ENCODE measurements at places on chromosomes 1 and 21.

DNA sequence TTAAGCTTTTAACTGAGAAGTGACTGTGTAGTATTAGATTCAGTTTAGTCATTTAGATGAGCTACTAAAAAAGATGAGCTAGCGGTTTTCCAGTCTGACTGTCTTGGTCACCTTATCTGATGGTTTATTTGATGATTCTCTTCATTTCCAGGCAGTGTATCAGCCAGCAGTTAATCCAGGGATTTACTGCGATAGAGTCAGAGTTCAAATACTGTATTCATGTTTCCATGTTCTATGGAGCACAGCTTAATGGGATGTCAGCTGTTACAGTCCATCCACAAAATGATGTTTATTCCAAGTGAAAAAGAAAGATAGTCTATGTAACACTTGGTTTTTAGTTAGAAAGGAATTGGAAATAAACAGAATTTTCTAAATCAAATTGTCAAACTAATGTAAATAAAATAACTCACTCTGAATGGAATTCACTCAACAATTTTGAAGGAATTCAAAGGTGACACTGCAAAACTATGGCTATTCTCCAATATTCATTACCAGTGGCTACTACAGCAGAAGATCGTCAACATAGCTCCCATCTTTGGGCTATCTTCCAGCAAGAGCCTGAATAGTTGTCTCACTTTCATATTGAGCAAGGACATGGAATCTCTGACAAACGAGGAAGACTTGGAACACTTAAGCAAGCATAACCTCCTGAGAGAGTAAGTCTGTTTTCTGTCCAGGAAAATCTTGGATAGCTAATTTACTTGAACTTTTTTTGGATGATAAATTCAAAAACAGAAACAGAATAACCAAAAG lies 54.6 kb upstream of the DPT start:
- no peak for DNase-seq

DNA sequence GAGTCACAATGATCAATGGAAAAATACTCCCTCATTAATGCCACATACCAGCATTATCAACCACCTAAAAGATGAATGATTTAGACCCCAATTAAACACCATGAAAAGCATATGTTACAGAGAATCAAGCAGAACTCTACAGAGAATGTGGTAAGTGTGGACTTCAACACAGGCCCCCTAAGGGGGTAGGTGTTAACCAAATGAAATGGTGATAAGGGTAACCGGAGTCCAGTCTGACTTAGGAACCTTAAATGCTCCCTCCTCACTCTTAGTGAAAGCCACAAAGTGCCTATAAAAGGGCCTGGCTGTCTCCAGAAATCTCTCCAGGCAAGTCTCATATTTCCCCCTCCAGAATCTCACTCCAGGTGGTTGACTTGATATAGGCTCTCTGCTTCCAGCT lies 149.2 kb upstream of the FOXD3 start:
- DNase-seq, result no peak

GRCh38 chr1:6220236-6220635 lies 14.3 kb downstream of the RNF207 start:
- DNase-seq, result no peak

DNA sequence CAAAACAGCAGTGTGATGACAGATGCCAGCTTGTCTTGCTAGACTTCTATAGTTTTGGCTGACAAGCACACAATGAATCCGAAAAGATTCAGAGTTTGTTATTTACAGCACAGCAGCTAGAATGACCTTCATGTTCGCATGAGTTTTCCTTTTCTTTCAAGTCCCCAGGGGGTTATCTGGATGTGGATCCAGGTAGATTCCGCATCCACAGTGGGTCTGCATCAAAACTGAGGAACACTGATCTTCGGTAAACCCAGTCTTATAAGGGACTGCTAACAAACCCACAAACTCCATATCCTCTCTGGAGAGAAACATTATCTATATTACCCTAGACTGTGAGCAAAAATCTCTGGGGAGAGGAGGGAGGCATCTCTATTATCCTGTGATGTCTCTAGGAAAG lies 69.0 kb upstream of the DEPDC1 start:
- DNase-seq, result no peak

GRCh38 chr1:179202161-179202560 lies 27.3 kb downstream of the ABL2 start:
- no peak for DNase-seq

DNA sequence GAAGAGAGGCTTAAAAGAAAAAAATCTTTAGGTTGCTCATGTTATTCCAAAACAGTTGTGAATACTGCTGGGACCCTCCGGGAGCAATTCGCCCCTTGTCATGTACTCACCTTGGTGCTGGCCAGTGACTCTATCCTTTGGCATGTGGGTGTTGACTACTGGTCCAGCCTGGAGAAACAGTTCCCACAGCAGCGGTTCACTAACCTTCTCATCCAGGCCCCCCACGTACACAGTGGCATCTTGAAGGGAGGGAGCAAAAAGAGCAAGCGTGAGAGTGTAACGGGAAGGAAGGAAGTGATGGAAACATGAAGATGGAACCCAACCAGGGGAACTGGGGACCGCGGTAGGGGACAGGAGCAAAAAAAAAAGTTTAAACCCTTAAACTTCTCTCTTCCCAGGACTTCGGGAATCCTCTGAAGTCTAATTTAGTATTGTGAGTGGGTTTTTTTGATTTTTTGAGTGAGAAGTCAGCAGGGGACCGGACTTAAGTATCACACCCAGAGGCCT lies 494 bp downstream of the SF3B4 start:
- DNase-seq, result no peak

DNA sequence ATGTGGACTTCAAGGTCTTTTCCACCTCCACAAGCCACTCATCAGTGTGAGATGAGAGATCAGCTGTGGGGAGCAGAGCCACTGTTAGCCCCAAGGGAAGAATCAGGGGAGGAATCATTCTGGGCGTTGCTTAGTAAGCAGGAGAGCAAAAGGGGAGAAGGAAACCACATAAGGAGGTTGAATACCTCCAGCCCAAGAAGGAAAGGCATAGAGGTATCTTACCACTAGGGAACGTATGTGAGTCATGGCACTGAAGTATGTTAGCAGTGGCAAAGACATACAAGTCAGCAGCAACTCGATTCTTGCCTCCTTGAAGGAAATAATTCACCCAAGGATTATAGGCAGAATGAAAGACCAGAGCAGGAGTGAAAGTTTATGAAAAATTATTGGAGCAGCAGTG lies 31.6 kb upstream of the SLC5A9 start:
- DNase-seq, result no peak

- DNase-seq, result no peak
These were observed 253.2 kb downstream of the NPHP4 start for GRCh38 chr1:5738911-5739462.

- DNase-seq, result no peak
These were observed 1.9 kb downstream of the ZBTB7B start for GRCh38 chr1:155004352-155005075.

- DNase-seq, result no peak
These were observed 1.9 kb downstream of the WLS start for GRCh38 chr1:68230484-68230802.

- DNase-seq, result no peak
These were observed 1.6 kb upstream of the NKAIN1 start for GRCh38 chr1:31241321-31241720.

GRCh38 chr1:47564570-47564969 lies 126.7 kb downstream of the FOXD2 start:
- DNase-seq, result no peak

GRCh38 chr1:22563671-22564602 lies 648 bp downstream of the EPHA8 start:
- no peak for DNase-seq

DNA sequence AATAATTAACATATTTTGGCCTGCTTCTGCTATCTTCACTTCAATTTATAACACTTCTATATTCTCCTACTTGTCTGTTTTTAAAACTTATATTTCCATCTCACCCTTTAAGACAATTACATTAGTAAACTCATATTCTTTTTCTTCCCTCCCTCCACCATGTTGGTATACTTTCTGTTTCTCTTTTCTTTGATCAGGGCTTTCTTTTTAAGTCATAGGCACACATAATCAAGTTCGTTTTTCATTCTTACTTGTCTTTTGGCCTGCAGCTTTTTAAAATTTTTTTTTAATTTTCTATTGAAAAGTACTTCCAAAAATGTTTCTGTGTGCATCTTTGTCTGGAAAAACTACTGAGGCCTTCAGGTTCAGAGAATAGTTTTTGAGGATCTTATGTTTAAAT lies 2.3 kb downstream of the PYHIN1 start:
- peak; percentile 56 for DNase-seq

DNA sequence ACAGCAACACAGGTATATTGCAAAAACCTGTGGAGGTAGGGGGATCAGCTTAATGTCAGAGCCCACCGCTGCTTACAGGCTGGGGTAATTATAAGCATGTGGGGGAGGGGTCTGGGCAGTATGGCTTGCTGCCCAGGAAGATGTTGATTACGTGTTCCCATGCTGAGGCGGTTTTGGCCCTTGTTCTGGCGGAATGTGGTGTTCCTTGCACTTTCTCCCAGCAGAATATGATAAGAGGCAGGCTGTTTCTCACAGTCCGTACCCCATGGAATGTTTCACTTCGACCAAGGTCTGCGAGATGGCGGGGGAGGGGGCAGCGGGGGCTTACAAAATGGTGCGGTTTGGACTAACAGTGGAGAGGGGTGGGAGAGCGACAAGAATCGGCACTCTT lies 9.8 kb upstream of the HPCAL4 start:
- no peak for DNase-seq

DNA sequence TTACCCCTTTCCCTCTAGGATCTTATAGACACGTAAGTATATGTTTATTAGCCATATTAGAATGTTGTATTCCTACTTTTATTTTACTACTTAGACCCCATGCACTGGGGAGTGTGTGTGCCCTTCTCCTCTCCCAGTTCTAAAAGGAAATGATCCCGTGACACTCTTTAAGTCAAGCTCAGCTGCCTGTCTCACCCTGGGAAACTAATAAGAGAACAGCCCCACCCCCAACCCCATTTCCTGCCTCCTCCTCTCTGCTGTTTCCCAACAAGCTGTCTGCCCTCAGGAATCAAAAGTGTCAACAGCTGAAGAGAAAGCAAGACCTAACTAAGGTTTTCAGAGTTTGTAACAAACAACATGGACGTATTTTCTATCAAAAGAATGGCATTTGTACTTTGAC lies 92.6 kb upstream of the VAV3 start:
- DNase-seq, result no peak

GRCh38 chr21:37620401-37620800 lies 253.8 kb downstream of the DYRK1A start:
- DNase-seq, result no peak

DNA sequence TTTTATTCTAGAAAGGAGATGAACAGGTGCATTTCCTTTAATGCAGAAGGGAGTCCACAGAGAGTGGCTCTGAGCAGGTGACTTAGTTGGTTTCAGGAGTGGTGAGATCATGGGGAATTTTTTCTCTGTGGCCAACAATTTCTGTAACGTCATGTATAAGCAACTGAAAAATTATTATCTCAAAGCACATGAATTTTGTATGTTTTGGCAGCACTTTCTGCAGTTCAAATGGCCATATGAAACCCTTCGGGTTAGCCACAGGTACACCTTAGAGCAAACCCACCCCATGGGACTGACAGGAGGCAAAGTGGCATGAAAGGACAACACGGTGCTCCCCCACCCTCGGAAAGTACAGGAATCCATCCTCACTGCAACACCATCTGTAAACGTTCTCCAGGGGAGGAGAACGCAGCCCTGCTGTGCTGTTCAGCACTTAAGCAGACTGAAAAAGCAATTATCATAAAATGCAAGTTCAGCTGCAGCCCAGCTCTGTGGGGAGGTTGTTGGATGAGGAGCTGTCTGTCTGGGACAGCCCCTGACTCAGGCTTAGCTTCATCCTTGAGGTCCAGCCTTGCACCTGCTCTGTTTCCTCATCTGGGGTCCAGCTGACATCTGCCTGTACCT lies 55.8 kb upstream of the CLDN14 start:
- peak; percentile 68 for DNase-seq

DNA sequence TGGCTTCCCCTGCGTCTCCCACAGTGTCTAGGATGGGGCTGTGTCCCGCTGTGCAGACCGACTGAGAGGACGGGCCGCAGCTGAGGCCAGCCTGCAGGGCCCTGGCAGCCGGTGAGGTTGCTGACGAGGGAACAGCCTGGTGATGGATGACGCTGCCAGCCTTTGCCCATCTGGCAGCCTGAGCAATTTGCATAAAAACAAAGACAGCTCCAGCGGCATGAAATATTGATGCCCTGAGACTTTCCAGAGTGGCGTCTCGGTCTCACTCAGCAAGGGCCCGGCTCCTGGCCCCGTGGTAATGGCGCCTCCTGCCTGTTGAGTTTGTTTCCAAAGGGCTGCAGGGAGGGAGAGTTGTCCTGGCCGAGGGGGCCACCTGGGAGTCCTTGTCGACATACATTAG lies 19.1 kb upstream of the KCNA10 start:
- no peak for DNase-seq

- no peak for DNase-seq
These were observed 88.4 kb downstream of the ADGRL4 start for GRCh38 chr1:78918157-78918556.

- no peak for DNase-seq
These were observed 108.7 kb downstream of the KCNJ15 start for GRCh38 chr21:38365521-38365920.

DNA sequence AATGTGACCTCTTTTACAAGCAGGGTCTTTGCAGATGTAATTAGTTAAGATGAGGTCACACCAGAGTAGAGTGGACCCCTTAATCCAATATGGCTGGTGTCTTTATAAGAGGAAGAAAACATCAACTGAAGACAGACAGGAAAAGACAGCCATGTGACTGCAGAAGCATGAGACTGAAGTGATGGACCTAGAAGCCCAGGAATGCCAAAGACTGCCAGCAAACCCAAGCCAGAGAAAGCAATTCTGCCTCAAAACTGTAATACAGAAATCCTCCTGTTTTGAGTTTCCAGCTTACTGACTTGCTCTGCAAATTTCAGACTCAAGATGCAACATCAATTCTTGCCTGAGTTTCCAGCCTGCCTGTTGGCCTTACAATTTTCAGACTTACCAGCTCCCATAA lies 17.3 kb downstream of the ENAH start:
- no peak for DNase-seq

DNA sequence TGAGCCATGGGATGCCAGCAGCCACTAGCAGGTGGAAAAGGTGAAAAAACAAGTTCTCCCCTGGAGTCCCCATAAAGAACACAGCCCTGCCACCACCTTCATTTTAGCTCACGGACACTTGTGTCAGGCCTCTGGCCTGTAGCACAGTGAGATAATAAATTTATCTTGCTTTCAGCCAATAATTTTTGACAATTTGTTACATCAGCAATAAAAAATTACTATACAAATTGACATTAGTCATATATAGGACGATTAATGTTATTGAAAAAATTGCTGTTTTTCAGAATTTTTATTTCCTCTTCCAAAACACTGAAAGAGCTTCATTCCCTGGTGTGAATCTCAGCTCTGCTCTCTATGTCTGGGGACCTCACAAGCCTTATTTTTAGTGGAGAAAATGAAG lies 152.9 kb upstream of the ETV3 start:
- no peak for DNase-seq

DNA sequence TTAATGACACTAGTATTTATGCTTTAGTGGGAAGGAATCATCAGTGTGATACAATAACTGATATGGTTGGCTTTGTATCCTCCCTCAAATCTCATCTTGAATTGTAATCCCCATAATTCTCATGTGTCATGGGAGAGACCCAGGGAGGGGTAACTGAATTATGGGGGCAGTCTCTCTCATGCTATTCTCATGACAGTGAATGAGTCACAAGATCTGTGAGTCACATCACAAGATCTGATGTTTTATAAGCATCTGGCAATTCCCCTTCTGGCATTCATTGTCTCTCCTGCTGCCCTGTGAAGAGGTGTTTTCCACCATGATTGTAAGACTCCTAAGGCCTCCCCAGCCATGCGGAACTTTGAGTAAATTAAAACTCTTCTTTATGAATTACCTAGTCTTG lies 1760.3 kb downstream of the NCAM2 start:
- DNase-seq, result no peak

- DNase-seq, result peak; percentile 36
These were observed 27.6 kb downstream of the CD244 start for GRCh38 chr1:160834945-160835565.

Data from GM20000 (cell line).